Activated T-cell treated with anti-CD3 and anti-CD28 coated beads for 4 hours (primary cell): ENCODE measurements at places on chromosomes 1 and 21.

DNA sequence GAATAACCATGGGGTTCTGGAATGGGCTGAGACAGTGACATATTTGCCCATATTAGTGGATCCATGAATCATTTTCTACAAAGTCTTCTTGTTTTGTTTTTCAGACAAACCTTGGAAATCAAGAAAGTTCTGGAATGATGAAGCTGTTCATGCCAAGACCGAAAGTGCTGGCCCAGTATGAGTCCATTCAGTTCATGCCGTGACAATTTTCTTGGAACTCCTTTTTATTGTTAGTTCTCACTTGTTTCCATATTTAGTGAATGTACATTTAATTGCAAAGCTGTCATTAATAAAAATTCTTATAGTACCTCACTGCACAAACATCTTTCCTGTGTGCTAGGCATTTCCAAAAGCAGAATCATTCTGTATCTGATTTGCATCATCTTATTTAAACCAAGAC is 100.6 kb upstream of the KCNJ15 start:
- no peak for DNase-seq

DNA sequence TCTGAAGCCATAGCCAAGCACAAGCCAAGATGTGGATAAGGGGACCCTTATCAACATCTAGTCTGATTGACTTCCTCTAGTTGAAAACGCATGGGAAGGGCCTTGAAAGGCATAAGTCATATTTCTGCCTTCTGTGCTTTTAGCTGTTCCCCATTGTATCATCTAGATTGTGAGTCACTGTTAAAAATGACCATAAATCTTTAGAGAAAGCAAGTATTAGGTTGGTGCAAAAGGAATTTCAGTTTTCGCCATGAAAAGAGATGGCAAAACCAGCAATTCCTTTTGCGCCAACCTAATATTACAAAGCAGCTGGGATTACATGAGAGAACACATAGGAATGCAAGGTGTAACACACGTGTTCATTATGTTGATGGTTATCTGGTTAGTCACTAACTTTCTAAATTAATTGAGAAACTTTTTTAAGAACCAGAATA is 63.6 kb downstream of the CLIC6 start:
- DNase-seq: no peak

DNA sequence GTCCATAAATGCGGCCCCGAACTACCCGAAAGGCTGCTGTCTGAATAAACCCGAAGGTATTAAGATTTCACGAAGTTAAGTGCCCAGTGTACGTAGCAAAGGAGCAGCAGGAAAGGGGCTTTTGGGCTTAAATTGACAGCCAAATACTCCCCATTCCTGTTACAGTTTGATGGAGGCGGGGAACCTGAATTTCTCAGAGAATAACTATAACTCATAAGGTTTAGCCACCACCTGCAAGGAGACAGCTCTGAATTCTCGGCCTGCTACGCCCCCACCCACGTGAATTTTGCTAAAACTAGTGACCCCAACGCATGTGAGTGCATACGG is 5.2 kb downstream of the GFI1 start:
- no peak for DNase-seq

GRCh38 chr1:5911157-5911556 is 81.1 kb downstream of the NPHP4 start:
- no peak for DNase-seq

DNA sequence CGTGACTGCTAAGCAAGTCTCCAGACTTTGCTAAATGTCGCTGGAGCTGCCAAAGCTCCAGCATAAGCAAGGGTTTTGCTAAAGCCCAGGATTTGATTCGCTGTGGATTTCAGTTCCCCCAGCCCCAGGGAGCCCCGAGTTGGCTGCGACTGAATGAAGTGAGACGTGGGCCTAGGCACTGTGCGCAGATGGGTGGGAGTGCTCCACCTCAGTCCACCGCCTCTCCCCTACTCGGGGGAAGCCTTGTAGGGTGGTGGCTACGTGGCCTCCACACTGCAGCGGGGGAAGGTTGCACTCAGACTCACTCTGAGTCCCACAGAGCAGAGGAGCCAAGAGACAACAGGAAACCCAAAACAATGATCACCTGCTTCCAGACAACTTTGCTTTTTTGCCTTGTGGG is 397.8 kb upstream of the VAMP3 start:
- no peak for DNase-seq

- DNase-seq: no peak
Observed at GRCh38 chr1:65355031-65355712, 45.8 kb downstream of the DNAJC6 start.
